ENCODE measurements at places on chromosomes 1 and 21.

GRCh38 chr1:195335541-195335940, 1272.7 kb downstream of the KCNT2 start:
- H3K36me3 ChIP-seq: no peaks in the 10 kb centered on the region
- H3K27me3 ChIP-seq: no peaks in the 10 kb centered on the region
- H3K4me3 ChIP-seq: no peak overlapping the region
- DNase-seq: no peak

DNA sequence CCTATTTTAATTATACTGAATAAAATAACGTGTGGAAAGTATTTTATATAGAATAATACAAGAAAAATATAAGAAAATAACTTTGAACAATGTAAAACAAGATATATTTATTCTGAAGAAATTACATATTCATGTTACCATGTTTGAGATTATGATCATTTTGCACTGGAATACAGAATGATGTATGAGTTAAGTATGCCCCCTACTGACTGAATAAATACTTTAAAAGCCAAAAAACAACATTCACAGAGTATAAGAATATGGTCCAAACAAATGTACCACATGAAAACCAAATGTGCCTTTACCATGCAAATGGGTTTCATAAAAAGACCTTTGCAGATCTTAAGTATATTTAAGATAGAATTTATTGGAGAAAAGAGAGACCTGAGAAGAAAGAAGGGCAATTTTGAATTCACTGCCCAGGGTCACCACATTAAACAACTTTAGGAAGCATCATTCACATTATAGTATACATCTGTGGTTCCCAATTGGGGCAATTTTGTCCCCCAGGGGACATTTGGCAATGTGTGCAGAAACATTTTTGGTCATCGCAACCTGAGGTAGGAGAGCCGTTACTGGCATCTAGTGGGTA, 136.6 kb upstream of the GFI1 start:
- no peak overlapping the region for H3K4me3 ChIP-seq
- H3K36me3 ChIP-seq: no peaks in the 10 kb centered on the region
- no peaks in the 10 kb centered on the region for H3K27me3 ChIP-seq
- no peaks in the 10 kb centered on the region for H3K4me1 ChIP-seq

GRCh38 chr1:211942583-211942982, 92.8 kb downstream of the INTS7 start:
- DNase-seq: no peak
- no peaks in the 10 kb centered on the region for H3K4me1 ChIP-seq
- no peaks in the 10 kb centered on the region for H3K36me3 ChIP-seq
- no peak overlapping the region for H3K4me3 ChIP-seq

DNA sequence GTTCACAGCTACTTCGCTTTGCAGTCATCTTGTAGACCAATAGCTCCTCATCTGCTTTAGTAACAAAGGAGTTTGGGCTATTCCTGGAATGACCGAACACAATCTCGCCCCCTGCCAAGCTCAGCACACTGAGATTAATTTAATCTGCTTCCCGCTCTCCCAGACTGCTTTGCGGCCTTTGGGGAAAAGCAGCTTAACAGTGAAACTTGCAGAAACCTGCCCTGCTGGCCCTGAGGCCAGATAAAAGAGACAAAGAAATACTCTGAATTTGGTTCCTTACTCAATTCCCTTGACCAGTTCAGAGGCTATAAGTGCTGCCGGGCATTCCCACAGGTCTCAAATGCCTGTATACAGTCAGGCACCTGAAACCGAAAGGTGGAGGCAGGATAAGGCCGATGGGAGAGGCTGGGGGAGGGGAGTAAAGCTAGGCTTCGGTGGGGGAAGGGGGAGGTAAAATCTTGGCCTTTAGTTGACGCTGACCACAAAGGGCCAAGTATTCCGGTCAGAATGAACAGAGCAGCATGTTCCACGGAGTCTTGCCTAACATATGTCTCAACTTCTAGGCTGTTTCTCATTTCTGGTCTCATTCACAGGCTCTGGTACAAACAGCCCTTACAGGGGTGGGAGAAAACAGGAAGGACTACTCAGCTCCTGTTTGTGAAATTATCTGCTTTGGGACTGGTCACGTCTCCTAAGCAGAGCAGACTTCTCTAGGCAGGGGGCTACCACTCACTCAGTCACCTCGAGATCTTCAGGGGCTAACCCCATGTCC, 17.7 kb upstream of the A3GALT2 start:
- no peaks in the 10 kb centered on the region for H3K27me3 ChIP-seq
- H3K4me1 ChIP-seq: peaks cover 97% of the 10 kb centered on the region
- peak overlapping the region; percentile 99 for H3K27ac ChIP-seq
- DNase-seq: peak; percentile 90
- peak overlapping the region; percentile 50 for H3K4me3 ChIP-seq
- no peaks in the 10 kb centered on the region for H3K36me3 ChIP-seq

DNA sequence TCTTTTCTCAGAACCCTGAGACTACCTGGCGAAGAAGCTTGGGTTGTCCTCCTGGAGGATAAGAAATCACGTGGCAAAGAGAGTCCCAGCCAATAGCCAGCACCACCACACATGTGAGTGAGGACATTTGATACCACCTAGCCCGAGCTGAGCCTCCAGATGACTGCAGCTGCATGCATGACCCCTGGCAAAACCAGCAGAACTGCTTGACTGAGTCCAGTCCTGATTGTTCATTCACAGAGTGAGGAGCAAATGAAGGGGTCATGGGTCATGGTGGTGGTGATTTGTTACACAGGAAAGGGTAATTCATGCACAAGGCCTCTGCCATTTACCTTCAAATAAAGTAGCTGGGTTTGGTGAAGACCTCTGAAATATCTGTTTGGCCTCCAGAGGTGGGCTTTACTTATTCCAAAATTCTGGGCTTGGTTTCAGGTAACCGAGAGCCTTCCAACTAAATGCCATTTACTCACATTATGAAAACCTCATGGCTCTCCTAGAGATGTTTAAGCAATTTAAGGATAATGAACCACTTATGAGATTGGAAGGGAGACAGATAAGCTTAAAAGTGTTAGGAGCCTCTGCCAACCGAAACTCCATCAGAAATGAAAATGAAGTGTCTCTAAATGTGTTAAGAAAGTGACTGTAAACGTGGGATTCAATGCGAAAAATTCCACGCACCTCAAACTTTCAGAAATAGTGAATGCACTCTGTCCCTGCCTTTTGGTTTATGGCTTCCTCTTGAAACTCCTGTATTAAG, 163.3 kb downstream of the SLC35F3 start:
- H3K4me3 ChIP-seq: no peak overlapping the region
- H3K4me1 ChIP-seq: no peaks in the 10 kb centered on the region
- H3K36me3 ChIP-seq: no peaks in the 10 kb centered on the region
- no peak overlapping the region for H3K27ac ChIP-seq
- no peak for DNase-seq

DNA sequence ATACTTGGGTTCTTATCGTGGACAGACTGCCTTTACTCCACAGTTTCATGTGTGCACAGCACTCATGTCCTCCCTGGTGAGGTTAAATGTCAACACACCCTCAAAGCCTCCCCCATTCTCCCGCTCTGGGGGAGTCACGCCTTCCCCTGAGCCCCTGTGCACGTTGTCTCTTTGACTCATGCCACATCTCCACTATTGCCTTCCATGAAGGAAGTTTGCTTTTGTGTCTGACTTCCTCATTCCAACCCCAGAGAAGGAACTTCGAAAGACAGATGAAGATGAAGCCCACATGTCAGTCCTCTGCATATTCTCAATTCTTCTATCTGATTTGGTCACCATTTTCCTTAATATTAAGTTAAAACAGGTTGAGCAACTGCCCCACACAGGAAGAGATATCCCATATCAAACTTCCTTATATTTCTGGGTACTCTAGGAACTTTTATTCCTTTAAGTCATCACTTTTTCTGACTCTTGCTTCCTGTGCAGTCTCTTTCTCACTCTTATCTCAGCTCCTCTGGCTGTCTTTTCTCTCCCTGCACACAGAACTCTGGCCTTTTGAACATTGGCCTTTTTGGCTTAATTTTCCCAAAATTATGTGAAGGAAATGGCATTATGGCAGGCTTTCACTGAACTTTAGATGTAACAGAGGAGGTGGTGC, 41.5 kb downstream of the C4BPA start:
- no peaks in the 10 kb centered on the region for H3K36me3 ChIP-seq
- H3K27ac ChIP-seq: no peak overlapping the region
- H3K4me1 ChIP-seq: no peaks in the 10 kb centered on the region
- DNase-seq: no peak
- H3K27me3 ChIP-seq: no peaks in the 10 kb centered on the region

- no peaks in the 10 kb centered on the region for H3K36me3 ChIP-seq
- no peaks in the 10 kb centered on the region for H3K27me3 ChIP-seq
- H3K27ac ChIP-seq: no peak within 1 kb of the TSS
- no peaks in the 10 kb centered on the region for H3K4me1 ChIP-seq
- no peak within 1 kb of the TSS for H3K4me3 ChIP-seq
Measured at GRCh38 chr1:248013229-248013710, at the start of gene OR2L5. TSS of gene OR2L5 (plus strand) at chr1:248013660. CDS start at chr1:248021948, 8,288 bp downstream.

DNA sequence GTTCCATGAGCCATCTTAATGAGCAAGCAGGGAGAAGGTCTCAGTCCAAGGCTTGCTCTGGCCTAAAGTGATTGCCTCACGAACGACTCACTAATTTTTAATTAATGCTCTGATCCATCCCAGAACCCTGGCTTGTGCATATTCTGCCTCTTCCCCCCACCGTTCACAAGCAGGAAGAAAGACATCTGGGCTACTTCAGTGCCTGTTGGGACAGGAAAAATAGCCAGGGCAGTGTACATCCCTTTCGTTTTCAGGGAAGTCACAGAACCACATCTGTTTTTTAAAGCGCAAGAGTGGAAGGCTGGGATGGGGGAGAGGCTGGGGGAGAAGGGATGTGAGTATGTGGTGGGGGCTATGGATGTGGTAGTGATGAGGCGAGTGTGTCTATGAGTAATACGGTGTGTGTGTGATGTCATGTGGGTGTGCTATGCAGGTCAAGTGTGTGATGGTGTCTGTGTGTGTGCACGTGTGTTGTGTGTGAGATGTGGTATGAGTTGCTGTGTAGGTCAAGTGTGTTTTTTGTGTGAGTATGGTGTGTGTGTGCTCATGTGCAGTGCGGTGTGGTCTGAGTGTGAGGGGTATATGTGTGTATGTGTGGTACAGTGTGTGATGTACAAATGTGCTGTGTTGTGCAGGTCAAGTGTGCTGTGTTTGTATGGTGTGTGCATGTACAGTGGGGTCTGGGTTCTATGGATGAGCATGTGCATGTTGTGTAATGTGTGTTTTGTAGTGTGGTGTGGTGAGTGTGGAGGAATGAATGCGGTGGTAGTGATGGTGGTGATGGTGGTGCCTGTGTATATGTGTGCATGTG, 64.9 kb upstream of the SYT6 start:
- no peaks in the 10 kb centered on the region for H3K27me3 ChIP-seq
- peak overlapping the region; percentile 32 for H3K4me3 ChIP-seq
- H3K4me1 ChIP-seq: no peaks in the 10 kb centered on the region
- no peak for DNase-seq
- no peak overlapping the region for H3K27ac ChIP-seq
- H3K36me3 ChIP-seq: no peaks in the 10 kb centered on the region

GRCh38 chr1:24337455-24337854, 18.3 kb downstream of the GRHL3 start:
- H3K36me3 ChIP-seq: no peaks in the 10 kb centered on the region
- no peak overlapping the region for H3K4me3 ChIP-seq
- DNase-seq: no peak
- H3K4me1 ChIP-seq: no peaks in the 10 kb centered on the region
- H3K27me3 ChIP-seq: no peaks in the 10 kb centered on the region
- no peak overlapping the region for H3K27ac ChIP-seq

GRCh38 chr1:981491-981954, 370 bp downstream of the PERM1 start:
- no peaks in the 10 kb centered on the region for H3K27me3 ChIP-seq
- H3K27ac ChIP-seq: peak overlapping the region; percentile 100
- no peak for DNase-seq
- H3K4me1 ChIP-seq: peaks cover 38% of the 10 kb centered on the region
- no peaks in the 10 kb centered on the region for H3K36me3 ChIP-seq
- peak overlapping the region; percentile 58 for H3K4me3 ChIP-seq

GRCh38 chr21:41183575-41183974, 15.6 kb downstream of the BACE2 start:
- DNase-seq: no peak
- no peaks in the 10 kb centered on the region for H3K36me3 ChIP-seq
- H3K4me1 ChIP-seq: no peaks in the 10 kb centered on the region
- H3K4me3 ChIP-seq: no peak overlapping the region

GRCh38 chr21:42397746-42398394, 2.0 kb upstream of the TMPRSS3 start:
- H3K27me3 ChIP-seq: no peaks in the 10 kb centered on the region
- no peak for DNase-seq
- no peak overlapping the region for H3K4me3 ChIP-seq
- no peaks in the 10 kb centered on the region for H3K36me3 ChIP-seq
- H3K27ac ChIP-seq: no peak overlapping the region

DNA sequence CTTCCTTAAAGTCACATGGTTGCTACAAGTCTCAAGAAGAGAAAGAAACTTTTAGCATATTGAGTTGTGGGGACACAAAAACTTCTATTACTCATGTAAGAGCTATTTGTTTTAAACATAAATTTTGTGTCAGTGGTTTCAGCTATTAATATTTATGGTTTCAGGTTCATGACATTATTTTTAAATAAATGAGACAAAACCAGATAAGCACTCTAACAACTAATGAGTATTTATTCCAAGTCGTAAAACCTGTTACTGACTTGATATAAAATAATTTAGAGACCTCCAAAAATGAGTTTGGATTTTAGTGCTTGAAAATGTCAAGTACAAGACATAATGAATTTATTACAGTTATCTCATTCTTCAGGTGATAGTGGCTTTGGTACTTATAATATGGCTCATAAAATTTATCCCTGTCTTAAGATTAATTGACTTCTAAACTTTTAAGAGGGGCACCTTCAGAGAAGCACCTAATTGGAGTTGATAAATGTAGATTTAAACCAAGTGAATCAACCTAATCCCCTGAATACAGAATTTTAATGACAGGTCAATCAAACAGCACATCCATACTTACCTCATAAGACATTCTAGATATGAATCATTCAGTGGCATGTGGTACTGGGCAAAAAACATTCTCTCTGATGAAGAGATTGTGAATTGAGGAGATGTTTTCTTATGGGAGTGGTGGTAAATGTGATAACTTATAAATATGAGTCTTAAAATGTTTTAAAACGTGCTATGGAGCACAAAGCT, 167.7 kb upstream of the PTGFR start:
- no peak for DNase-seq
- no peak overlapping the region for H3K4me3 ChIP-seq
- no peak overlapping the region for H3K27ac ChIP-seq
- no peaks in the 10 kb centered on the region for H3K36me3 ChIP-seq
- no peaks in the 10 kb centered on the region for H3K4me1 ChIP-seq
- H3K27me3 ChIP-seq: no peaks in the 10 kb centered on the region

All from gastrocnemius medialis (tissue), 4 donors.